ENCODE measurements at places on chromosomes 1 and 21.

- DNase-seq, result no peak
Measured at GRCh38 chr1:152486400-152487006, 24.1 kb upstream of the LCE5A start.

- no peak for DNase-seq
Measured at GRCh38 chr1:219446288-219446687, 166.6 kb downstream of the ZC3H11B start.

GRCh38 chr21:43299441-43300277 is 127.3 kb downstream of the SIK1 start:
- DNase-seq, result no peak

GRCh38 chr1:61053226-61053711 is 29.1 kb upstream of the NFIA start:
- no peak for DNase-seq

DNA sequence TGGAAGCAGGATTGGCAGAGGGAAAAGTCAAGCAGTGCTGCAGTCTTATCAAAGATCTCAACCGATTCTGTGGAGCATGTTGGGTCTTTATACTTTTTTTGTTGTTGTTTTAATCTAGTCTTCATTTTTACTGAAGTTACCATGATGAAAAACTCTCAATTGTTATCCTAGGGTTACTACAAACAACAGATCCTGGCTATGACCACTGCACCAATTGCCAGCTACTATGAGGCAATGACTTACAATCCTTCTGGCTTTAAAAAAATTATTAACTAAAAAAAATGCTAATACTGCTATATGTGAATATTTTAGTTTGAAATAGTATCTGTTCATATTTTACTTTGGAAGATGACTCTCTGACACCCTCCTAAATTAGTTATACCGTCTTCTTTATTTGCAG is 145.9 kb downstream of the CNIH3 start:
- no peak for DNase-seq

DNA sequence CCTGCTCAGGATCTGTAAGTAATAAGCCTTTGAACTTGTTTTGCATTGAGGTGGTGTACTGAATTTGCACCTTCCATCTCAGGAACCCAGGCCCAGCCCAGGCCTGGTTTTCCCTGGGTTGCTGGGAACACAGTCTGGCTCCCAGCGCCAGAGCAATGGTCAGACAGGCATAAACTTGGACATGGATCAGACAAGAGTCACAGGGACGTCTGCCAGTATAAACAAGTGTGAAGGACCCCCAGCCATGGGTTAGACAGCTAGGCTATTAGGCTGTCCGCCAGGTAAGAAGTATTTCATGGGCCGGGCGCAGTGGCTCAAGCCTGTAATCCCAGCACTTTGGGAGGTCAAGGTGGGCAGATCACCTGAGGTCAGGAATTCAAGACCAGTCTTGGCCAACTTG is 5.5 kb downstream of the IFNLR1 start:
- DNase-seq, result no peak

DNA sequence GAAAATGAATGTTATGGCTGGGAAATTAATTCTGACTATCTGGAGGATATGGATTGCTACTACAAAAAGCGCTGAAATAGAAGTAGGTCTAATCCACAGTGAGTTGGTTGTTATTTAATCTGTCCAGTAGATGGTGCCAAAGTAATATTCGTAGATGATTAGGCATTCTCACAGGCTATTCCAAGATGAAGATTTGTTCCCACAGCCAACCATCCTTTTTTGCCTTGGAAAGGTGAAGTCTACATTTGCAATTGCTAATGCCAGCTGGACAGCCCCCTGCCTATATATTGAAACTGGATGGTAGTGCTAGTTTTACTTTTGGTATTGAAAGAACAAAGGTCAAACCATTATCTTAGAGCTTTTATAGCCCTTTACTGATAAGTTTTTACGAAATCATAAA is 43.8 kb downstream of the RBM11 start:
- DNase-seq, result no peak

GRCh38 chr1:176767714-176768136 is 304.8 kb downstream of the PAPPA2 start:
- DNase-seq, result no peak

- no peak for DNase-seq
Measured at GRCh38 chr1:181992072-181992471, 69.4 kb downstream of the ZNF648 start.

DNA sequence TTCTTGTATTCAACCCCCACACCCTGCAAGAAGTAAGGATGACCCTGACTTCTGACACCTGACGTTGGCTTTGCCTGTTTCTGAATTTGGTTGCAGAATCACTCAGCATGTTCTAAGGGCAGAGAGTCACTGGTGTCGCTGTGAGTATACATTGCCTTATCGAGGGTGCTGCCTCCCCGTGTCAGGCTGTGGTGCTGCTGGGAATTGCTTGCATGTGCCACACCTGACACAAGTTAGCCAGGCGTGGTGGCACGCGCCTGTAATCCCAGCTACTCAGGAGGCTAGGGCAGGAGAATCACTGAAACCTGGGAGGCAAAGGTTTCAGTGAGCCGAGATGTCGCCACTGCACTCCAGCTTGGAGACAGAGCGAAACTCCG is 45.9 kb downstream of the WDR4 start:
- peak; percentile 54 for DNase-seq

DNA sequence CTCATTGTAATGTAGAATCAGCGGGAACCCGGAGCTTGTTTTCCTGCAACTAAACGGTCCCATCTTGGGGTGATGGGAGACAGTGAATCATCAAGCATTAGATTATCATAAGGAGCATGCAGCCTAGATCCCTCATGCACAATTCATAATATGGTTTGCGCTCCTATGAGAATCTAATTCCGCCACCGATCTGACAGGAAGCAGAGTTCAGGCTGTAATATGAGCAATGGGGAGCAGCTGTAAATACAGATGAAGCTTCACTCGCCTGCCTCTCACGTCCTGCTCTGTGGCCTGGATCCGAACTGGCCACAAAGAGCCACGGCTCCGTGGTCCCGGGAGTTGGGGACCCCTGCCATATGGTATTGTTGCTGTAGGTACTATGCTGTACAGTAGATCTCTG is 1.6 kb downstream of the IFI44 start:
- DNase-seq, result no peak

- DNase-seq, result no peak
Measured at GRCh38 chr1:35708952-35709351, 9.7 kb downstream of the C1orf216 start.

- no peak for DNase-seq
Measured at GRCh38 chr1:20227704-20228103, 41.4 kb upstream of the PLA2G2C start.

GRCh38 chr21:28834335-28835238 is 158.1 kb downstream of the LTN1 start:
- DNase-seq, result no peak

- no peak for DNase-seq
Measured at GRCh38 chr1:209375671-209376365, 207.7 kb upstream of the CAMK1G start.

DNA sequence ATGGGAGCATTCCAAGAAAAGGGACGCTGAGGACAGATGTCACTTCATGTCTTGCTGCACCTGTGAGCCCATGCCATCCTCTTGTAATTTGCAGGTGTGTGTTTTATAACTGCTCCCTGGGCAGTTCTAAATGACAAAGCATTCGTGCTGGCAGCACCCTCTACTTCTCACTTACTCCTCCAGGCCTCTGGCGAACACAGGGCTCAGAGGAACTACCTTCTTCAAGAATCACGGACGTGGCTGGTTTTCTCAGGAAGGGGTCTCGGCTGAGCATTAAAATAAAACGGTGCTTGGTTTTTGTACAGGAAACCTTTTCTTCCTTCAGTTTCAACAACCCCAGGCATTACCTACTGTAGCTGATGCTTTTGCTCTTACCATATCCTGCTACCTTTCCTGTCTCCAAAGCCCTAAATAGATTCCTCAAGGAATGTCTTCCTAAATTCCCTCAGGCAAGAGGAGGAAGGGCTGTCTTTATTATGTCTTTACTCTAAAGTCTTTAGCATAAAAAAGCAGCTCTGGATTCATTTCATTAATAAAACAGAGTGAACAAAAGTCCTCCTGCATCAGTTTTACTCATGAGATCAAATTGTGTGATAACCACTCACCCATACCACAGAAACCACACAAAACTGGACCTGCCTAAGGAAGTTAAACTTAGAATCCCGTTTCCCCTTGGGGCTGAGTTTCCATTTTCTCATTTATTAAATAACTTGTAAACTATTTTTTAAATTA is 79.0 kb upstream of the MAP10 start:
- DNase-seq, result no peak

GRCh38 chr1:66732407-66733166 is 19.7 kb upstream of the DYNLT5 start:
- no peak for DNase-seq

DNA sequence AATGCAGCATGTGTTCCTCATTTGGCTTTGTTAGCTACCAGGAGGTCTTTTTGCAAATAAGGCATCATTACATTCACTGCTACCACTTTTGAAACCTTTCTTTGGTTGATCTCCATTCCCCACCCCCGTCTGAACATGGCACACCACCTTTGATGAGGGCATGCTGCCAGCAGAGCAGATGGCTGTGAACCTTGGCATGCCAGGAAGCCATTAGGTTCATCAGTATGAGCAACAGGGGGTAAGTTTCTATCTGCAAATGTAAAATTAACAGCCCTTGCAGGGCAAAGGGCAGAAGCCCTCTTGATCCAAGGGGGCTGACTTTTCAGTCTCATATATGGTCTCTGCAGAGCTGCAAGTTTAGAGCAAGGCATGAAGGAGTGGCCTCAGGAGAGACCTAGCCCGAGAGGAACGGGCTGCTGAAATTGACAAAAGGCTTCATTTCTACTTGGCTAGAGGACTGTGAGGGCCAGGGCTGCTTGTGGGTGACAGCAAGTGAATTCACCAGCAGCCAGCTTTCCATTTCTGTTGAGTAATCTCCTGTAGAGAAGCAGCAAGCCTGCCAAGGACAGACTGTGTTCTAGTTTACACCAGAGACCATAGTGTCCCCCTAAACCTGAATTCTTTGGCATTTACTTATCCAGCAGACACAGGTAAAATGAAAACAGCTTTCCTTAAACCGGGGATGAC is 127.9 kb downstream of the ZNF326 start:
- DNase-seq, result no peak

GRCh38 chr1:150420560-150421265 is 56.8 kb downstream of the RPRD2 start:
- DNase-seq, result no peak

GRCh38 chr1:202320081-202320405 is 21.7 kb downstream of the UBE2T start:
- DNase-seq, result no peak

DNA sequence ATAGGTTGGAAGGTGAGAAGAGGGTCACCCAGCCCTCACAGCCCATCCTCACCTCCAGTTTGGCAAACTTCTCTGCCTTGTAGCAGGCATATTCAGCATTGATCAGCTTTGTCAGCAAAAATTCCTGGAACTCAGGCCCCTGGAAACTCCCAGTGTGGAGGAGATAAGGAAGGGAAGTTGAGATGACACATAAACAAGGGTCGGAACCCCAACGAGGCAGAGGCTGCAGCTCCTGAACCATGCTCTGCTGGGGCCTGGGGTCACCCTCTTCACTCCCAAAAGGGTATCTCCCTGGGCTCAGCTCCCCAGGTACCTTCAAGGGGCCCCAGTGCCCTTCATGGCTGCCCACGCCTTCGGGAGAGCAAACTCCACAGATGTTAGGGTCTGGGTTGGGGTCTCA is 60.4 kb downstream of the RAP1GAP start:
- DNase-seq, result no peak

DNA sequence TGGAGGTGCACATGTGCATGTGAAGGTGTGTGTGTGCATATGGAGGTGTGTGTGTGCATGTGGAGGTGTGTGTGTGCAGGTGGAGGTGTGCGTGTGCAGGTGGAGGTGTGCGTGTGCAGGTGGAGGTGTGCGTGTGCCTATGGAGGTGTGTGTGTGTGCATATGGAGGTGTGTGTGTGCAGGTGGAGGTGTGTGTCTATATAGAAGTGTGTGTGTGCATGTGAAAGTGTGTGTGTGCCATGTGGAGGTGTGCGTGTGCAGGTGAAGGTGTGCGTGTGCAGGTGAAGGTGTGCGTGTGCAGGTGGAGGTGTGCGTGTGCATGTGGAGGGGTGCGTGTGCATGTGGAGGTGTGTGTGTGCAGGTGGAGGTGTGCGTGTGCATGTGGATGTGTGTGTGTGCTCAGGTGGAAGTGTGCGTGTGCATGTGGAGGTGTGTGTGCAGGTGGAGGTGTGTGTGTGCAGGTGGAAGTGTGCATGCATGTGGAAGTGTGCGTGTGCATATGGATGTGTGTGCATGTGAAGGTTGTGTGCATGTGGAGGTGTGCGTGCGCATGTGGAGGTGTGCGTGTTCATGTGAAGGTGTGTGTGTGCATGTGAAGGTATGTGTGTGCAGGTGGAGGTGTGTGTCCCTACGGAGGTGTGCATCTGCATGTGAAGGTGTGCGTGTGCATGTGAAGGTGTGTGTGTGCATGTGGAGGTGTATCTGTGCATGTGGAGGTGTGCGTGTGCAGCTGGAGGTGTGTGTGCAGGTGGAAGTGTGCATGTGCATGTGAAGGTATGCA is 13.5 kb downstream of the C1orf74 start:
- DNase-seq, result no peak

- DNase-seq, result peak; percentile 71
Measured at GRCh38 chr1:18820791-18821641, 38.4 kb downstream of the TAS1R2 start.

DNA sequence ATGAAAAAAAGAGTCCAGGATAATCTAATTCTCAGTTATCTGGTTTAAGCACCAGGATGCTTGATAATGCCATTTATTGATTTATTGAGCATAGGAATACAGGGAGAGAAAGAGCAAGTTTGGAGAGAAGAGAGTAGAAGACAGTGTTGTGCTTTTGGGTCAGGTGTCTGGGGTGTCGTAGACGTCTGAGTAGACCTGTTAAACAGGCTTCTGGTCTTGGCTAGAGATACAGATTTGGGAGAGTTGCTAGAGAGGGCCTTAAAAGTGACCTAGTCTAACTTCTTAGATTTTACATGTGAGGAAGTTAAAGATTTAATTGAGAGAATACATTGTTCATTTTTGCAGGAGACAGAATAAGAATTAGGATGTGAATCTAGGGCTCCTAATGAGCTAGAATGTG is 34.3 kb downstream of the CNST start:
- DNase-seq, result no peak

- no peak for DNase-seq
Measured at GRCh38 chr1:44037154-44037553, 5.9 kb upstream of the SLC6A9 start.

DNA sequence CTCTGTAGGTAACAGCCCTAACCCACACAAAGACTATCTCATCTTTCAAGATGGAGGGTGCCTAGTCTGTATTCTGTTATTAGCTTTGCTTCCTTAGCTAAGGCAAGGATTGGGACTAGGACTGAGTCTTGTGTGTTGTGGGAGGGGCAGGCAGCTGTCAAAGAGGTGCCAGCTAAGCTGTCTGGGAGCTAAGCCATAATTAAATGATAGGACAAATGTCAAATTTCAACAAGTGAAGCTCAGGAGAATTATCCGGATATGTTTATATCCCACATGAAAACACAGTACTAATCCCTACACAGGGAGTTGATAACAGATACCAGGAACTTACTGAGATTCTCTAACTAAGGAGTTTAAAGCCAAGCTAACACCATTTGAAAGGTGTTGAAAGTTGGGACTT is 70.5 kb upstream of the NGF start:
- no peak for DNase-seq

GRCh38 chr1:44260792-44261170 is 47.5 kb downstream of the DMAP1 start:
- no peak for DNase-seq

GRCh38 chr1:156813750-156814570 is 2.7 kb downstream of the SH2D2A start:
- DNase-seq, result peak; percentile 69
